CD4-positive, alpha-beta T cell treated with Interleukin-4 for 4 hours (primary cell): ENCODE measurements at places on chromosomes 3 and 15.
A peak's percentile ranks its signal among the peaks of the same experiment; 100 is the strongest.

DNA sequence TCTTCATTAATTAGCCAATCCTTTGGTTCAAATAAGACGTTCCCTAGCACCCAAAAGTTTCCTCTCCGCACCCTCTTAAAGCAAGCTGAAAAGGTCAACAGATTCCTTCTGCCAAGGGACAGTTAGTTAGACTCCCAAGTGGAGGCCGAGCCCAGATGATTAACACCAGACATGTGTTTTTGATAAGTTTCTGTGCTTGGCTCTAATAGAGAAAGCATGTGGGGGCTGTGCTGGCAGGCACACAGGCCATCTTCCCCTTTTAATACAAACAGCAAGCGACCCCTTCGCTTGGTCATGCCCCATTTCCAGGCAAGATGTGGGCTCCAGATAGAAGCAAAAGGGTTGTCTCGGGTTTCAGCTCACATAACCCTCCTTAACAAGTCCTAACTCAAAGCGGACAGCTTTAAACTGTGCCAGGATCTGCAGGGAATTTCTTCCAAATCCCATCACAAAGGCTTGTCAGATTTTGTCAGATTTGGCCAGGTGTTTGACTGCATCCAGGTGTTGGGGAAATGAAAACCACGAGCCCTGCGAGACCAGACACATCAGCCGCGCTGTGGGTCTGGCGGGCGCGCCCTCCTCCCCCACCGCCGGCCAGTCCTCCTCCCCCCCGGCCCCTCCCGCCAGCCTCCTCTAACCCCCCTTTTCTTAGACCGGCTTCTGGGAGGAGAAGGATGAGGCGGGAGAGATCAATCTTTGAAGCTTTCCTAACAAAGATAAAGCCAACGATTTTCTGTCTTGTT lies 3.3 kb downstream of the HES1 start:
- no peak for DNase-seq

GRCh38 chr15:60993948-60994347 lies 235.2 kb downstream of the RORA start:
- DNase-seq: no peak

- no peak for DNase-seq
Observed at GRCh38 chr3:107217172-107217571, 160.1 kb upstream of the CCDC54 start.

GRCh38 chr3:114270019-114270418 lies 23.8 kb upstream of the TIGIT start:
- no peak for DNase-seq

DNA sequence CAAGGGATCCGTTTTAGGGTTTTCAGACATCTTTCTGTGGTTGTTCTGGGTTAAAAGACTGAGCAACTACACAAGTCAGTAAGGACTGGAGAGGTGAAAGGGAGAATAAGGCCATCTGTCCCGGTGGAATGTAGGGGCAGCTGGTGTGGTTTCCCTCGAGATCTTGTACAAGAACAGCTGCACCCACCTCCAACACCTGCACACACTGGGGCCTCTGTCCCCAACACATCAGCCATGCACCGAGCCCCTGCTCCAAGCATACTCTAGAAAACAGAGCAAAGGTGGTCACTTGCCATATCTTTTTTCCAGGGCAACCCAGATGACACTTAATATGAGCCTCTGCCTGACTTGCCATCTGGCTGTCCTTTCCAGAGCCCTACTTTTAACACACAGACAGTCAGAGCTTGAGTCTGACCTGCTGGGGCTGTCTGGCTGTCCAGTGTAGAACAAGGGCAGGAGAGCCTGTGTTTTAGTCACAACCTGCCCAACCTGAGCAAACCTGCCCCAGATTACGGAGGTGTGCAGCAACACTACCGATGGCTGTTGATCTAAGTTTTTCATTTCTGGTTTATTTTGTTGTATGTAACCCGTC lies 12.2 kb downstream of the MAN2A2 start:
- no peak for DNase-seq

DNA sequence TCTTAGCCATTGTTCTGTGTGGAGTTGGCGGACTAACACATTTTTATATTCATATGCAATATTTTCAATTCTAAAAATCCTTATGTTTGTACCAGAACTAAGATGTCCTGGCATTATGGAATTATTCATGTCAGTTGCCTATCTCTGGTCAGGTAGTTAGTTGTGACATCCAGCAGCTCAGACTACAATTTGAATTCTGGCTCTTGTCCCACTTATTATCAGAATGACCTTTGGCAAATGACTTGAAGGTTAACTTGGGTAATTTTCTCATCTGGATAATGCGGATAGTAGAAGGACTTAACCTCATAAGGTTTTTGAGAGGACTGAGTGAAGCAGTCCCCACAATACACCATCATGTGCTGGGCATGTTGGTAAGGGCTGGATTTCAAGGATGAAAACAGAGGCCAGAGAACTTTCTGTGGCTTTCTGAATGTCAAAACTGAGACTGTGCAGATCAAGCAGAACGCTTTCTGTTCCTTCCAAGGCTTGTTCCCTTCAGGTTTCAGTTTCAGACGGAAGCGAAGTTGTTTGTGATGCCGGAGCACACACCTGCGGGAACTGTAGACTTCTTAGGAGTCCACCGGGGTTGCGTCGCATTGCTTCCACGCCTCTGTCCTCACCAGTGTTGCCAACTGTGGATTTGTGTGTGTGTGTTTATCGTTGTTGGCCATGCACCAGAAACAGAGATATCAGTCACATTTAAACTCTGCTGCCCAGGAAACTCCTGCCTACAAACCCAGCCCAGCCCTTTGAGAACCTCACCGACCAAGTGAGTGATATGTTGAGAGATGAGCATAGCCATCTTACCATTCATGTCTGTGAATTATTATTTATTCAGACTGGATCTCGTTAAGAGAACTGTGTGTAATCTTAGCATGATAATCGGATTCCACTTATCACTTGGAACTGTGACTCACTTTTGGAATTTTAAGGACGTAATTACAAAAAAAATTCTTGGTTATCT lies 76.0 kb downstream of the PTPRG start:
- no peak for DNase-seq

DNA sequence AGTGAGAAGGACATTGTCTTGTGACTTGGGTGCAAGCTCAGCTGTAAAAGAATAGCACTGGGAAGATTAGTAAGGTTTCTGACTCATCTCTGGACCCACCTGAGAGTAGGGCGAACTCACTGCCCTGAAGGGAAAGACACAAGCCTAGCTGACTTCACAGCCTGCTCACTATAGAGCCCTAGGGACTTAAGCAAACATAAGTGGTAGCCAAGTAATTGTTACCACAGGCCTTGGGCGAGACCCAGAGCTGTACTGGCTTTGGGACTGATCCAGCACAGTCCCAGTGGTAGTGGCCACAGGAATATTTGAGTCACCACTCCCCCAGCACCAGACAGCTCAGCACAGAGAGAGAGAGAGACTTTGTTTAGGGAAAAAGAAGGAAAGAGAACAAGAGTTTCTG lies 429.9 kb downstream of the TBL1XR1 start:
- no peak for DNase-seq

DNA sequence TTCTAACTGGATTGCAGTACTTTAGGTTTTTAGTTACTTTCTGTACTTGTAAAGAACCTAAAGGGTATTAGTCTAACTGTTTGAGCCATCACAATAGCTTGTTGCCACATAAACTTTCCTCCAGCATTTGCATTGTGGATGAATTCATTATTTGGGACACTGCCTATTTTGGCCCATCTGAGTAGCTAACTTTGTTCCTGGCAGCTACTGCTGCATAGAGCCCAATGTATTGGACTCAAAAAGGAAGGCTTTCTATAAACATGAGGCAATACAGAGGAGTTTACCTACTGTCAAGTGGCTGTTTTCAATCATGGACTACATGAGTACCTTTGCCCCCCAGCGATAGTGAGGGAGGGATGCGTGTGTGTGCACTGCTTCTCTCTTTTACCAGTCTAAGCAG lies 1.9 kb downstream of the ROBO2 start:
- no peak for DNase-seq

GRCh38 chr15:51129535-51130188 lies 35.0 kb upstream of the TNFAIP8L3 start:
- DNase-seq: no peak

DNA sequence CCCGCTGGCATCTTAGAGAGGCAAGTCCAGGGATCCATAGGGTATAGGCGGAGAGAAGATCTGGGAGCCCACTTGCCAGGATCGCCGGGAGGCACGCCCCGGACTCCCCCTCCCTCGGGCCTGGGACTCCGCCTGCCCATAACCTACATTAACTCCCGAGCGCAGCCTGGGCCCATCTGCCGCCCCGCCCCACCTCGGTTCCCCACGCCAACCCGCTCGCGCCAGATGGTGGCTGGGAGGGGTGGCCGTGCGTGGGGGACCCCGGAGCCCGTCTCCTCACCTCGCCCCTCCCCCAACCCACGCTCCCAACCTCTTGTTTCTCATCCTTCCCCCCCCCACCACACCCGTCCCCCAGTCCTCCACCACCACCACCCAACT lies 1.7 kb upstream of the DLL4 start:
- DNase-seq: no peak

DNA sequence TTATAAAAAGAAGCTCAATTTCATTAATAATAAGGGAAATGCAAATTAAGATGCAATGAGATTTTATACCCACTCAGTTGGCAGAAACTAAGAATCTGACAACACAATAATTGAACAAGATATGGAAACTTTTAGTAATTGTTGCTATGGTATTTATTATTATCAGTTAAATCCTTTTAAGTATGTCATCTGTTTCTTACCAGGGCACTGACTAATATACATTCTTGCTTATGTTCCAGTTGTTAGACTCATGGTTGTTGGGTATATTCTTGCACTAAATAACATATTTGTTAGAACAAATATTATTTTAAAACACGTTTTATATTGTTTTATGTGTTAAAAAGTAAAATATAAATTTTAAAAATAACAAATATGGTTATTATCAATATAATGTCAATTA lies 690.3 kb downstream of the MECOM start:
- DNase-seq: no peak

GRCh38 chr3:31695280-31696008 lies 162.7 kb downstream of the STT3B start:
- no peak for DNase-seq

DNA sequence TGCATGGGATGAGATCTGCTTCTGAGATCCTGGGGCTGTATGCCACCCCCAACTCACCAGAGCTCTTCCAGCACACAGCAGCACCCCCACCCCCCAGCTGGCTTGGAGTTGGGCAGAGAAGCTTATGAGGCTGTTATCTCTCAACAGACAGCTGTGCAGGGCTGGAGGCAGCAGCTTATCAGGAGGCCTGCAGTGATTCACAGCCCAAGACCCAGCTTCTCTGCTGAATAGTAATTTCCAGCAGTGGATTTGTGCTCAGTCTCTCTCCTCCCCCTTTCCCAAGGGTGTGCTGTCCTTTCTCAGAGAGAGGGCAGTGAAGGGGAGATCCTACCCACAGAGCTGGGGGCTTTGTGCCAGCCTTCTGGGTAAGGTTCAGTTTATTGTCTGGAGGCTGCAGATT lies 2.1 kb downstream of the RPP25 start:
- no peak for DNase-seq

- no peak for DNase-seq
Observed at GRCh38 chr15:28096411-28096669, 2.8 kb downstream of the OCA2 start.

- no peak for DNase-seq
Observed at GRCh38 chr3:62131620-62132019, 241.7 kb downstream of the FEZF2 start.

DNA sequence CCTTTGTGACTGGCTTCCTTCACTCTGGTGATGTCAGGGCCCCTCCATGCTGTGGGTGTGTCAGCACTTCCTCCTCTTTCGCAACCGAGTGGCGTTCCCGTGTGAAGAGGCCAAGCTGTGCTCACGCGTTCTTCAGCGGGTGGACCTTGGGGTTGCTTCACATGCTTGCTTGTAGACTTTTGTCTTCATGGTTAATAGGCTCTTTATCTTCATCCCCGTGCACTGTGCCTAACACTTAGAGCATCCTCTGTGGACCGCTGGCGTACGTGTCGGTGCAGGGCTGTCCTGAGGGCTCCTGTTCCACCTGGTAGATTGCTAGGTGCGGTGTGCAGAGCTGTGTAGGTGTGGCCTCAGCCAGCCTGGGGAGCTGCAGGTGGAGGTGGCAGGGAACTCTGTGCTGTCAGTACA lies 182.3 kb downstream of the OR4M2 start:
- DNase-seq: peak; percentile 27

- DNase-seq: no peak
Observed at GRCh38 chr15:78399091-78399490, 38.9 kb upstream of the IREB2 start.

- no peak for DNase-seq
Observed at GRCh38 chr3:16079519-16079918, 95.0 kb upstream of the GALNT15 start.

DNA sequence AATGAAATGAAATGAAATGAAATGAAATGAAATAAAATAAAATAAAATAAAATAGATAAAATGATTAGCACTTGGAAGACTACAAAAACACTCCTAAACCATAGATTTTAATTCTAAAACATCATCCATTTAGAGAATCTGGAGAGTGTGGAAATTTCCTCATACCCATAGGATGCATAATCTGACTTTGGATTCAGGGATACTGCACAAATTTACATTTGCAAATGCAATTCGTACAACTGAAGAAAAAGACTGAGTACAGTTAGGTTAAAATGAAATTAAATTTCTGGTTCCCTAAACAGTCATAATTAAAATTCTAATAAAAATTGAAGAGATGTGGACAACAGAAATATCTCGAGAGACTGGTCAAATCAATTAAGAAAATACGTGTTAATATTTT lies 122.9 kb downstream of the TMCC1 start:
- no peak for DNase-seq

DNA sequence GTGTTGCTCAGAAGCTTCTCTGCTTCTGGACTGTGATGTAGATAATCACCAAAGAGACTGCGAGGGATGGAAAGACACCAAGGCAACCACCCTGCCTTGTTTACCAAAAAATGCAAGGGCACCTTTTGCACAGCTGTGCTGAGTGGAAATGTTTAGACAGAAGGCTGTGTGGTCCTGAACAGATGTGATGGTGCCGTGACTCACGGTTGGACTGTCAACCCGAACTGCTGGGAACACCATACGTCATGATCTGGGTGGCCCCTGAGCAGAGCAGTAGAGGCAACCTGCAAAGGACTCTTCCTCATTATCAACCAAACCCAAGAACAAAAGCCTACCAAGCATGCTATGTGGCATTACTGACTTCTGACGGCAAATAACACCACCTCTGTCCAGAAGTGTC lies 61.3 kb upstream of the LPP start:
- no peak for DNase-seq
